ENCODE measurements at places on chromosomes 2 and 18.

GRCh38 chr2:36711741-36712314 is 15.3 kb downstream of the VIT start:
- no peak for DNase-seq

GRCh38 chr2:124585277-124585676 is 560.2 kb downstream of the CNTNAP5 start:
- no peak for DNase-seq

GRCh38 chr2:120237491-120237902 is 14.3 kb upstream of the TMEM185B start:
- DNase-seq, result peak; percentile 63

DNA sequence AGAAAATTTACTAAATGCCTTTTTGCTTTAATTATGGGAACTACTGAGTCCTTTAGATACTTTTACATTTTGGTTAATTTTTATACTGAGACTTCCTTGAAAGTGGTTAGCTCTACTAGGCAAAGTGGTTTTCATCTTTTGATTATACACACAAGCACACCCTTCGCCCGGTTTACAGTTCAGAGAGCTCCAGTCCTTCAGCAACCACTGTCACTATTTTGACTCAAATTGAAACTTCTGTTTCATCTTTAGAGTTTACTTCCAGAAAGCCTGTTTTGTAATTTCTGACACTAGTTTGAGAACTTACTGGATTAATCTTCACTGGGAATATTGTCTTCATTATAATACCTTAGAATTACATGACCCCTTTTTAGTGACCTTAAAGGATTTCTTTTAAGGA is 140.3 kb upstream of the FOSL2 start:
- no peak for DNase-seq

- DNase-seq, result no peak
These were observed 471.0 kb upstream of the PIK3C3 start for GRCh38 chr18:41484069-41484468.

- DNase-seq, result no peak
These were observed 7.7 kb downstream of the CIAO1 start for GRCh38 chr2:96273763-96274162.

DNA sequence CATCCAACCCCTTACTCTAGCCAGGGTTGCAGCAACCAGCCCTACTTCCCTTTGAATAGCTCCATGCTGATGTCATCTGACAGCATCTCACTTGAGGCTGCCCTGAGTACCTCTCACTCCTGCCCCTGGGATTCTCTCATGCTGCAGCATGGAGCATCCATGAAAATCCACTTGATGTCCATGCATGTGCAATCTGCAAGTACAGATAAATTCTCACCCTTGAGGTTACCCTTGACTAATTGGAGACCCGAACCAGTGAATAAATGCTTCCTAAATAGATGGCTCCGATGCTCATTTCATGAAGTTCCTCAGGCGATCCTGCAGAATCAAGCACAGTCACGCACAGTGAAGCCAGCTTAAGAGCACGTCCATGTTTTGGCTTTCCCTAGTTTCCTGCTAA is 298.3 kb downstream of the RBM43 start:
- DNase-seq, result no peak

DNA sequence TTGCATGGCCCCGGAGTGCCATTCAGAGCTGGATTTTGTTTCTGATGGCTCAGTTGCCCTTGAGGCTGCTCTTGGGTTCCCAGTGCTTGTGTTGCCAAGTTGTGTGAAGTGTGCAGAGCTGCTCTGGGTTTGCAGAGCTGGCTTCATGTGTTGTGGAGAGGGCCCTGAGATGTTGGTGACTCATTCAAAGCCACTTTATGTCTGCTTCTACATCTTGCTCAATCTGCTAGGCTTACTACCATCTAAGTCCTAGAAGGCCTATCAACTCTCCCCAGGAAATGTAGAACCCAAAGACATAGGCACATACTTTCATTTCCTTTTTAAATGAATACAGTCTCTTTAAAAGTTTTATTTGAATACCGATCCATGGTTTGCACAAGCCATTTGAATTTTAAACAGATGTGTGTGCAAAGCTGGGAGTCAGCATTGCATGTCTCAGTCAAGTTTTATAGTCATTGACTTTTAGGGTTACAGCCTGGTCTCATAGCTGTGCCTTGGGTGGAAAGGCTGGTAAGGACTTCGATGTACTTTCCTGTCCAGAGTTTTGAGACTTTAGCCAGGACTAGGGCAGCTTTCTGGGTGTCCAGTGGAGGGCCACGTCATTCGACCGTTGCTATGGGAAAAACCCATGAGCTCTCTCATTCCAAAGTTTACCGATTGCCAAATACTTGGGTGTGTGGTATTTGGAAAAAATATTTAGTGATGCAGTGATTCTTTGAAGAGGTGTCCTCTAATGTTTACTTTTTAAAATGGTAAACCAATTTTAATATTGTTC is 105.0 kb downstream of the LTBP1 start:
- peak; percentile 94 for DNase-seq

DNA sequence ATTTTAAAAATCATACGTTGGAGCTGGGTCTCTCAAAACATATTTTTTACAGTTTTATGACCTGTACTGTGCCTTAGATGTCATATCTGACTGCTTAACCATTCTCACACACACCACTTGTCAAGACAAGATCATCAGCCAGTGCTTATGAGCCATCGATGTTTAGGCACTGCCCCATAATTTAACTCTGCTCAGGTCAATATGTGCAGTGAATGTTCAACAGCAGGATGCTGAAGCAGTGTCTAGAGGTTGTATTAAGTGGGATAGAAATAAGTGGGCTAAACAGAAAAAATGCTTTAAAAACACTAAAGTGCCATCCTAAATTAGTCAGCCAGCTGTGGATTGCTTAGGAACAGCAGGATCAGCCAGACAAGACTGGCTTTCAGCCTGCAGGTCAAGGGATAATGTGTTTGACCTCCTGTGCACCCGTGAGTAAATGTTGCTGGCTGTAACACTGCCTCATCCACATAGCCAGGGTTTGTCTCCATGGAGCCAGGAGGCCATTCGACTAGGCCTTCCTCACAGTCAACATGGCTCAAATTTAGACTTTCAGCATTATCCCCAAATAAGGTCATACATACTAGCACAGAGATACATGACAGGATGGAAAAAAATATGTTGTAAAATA is 139.0 kb upstream of the NXPH2 start:
- no peak for DNase-seq

- DNase-seq, result no peak
These were observed 98.2 kb upstream of the FOSL2 start for GRCh38 chr2:28294451-28294850.

DNA sequence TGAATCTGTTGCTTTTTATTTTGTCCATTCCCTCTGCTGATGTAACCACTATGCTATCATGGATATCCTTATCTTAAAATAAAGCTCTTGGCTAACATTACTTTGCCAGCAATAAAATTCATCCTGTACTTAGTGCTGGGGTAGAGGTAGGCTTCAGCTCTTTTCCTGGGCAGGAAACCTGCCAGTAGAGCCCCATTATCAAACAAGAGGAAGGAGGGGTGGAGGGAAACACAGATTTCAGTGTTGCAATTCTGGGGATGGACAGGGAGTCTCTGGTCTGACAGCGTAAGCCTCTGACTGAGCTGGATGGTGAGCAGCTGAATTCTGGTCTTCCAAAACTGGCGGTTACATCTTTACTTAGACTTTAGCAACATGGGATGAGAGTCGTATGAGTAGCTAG is 47.5 kb downstream of the CASP8 start:
- DNase-seq, result no peak

- DNase-seq, result peak; percentile 8
These were observed 135.4 kb downstream of the ABCA12 start for GRCh38 chr2:215003001-215003400.

GRCh38 chr2:235234736-235235135 is 259.1 kb upstream of the AGAP1 start:
- peak; percentile 13 for DNase-seq

- no peak for DNase-seq
These were observed 499.4 kb downstream of the GALR1 start for GRCh38 chr18:77749089-77749488.

DNA sequence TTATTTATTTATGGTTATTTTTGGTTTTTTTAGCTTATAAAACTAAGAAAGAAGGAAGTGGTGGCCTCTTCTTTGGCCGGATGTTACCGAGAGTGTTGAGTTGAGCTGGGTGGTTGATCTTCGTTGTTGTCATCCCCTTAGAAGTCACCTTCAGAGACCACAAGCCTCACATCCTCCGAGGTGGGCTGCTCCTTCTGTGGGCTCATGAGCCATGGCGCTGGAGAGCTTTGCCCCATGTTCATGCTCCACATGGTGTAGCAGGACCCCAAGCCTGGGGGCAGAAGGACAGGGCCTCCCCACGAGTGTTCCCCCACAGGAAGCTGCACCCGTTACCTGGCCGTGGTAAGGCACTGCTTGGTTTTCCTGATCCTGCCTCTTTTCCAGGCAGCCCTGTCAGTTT is 23.4 kb downstream of the SNTG2 start:
- DNase-seq, result no peak

DNA sequence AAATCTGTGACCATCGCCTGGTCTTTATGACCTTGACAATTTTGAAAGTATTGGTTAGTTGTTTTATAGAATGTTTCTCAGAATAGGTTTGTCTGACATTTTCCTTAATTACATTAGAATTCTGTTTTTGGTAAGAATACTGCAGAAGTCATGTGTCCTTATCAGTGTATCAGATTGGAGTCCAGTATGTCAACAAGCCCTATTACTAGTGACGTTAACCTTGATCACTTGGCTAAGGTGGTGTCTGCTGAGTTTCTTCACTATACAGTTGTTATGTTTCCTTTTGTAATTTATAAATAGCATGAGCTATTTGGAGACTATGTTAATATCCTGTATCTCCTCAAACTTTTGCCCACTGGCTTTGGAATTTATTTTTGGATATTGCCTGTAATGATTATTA is 10.8 kb upstream of the IL36G start:
- no peak for DNase-seq

GRCh38 chr18:2706903-2707302 is 51.4 kb downstream of the SMCHD1 start:
- DNase-seq, result no peak

GRCh38 chr2:15841776-15842560 is 98.4 kb upstream of the MYCN start:
- DNase-seq, result no peak

- DNase-seq, result peak; percentile 3
These were observed 249.3 kb downstream of the ZNF521 start for GRCh38 chr18:25102662-25103061.

- DNase-seq, result no peak
These were observed 34.2 kb downstream of the RAB10 start for GRCh38 chr2:26067980-26068507.

DNA sequence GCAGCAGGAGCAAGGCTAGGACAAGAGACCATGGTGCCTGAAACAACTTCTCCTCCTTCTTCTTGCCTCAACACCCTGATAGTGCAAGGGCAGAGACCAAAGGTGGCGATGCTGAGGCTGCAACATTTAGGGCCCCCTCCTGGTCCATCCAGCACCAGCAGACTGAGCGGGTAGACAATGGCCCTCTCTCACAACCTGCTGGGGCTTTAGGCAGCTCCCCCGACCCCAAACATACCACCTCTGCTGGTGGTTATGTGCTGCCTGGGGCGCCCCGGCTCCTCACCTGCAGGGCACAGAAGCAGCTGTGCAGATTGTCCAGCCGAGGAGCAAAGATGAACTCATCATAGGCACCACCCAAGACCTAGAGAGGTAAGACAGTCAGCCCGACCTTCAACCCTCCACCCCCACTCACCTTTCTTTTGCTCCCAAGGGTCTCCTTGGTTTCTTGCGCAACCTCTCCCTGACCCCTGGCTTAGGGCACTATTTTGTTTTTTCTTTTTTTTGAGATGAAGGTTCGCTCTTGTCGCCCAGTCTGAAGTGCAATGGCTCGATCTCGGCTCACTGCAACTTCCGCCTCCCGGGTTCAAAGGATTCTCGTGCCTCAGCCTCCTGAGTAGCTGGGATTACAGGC is 3.5 kb downstream of the DNPEP start:
- DNase-seq, result no peak

- DNase-seq, result no peak
These were observed 159.0 kb downstream of the ANTXR1 start for GRCh38 chr2:69171897-69172525.

GRCh38 chr2:181461056-181461997 is 4.1 kb downstream of the ITGA4 start:
- DNase-seq, result no peak

- no peak for DNase-seq
These were observed 35.9 kb downstream of the PTGR3 start for GRCh38 chr18:75173125-75173432.

- DNase-seq, result no peak
These were observed 96.2 kb downstream of the RAD51AP2 start for GRCh38 chr2:17422061-17422460.

GRCh38 chr2:236998758-236999157 is 86.9 kb upstream of the COPS8 start:
- no peak for DNase-seq

DNA sequence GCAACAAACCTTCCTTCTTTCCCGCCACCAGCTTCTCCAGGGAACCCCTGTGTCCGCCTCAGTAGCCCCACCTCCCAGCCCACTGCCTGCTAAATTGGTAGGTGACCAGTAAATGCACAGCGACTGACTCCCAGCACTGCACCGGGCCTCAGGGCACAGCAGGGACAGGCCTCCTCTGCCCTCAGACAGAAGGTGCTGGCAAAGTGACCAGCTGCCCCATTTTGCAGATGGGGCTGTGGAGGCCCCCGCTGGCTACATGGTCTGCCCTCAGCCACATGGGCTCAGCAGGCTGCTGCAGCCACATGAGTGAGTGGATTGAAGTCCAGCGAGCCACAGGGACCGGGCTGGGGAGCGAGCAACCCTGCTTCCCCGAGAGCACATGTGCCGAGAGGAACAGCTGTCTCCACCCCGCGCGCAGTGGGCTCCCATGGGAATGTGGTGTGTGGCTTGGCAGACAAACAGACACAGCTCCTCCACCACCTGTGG is 7.8 kb upstream of the NPPC start:
- DNase-seq, result peak; percentile 52

DNA sequence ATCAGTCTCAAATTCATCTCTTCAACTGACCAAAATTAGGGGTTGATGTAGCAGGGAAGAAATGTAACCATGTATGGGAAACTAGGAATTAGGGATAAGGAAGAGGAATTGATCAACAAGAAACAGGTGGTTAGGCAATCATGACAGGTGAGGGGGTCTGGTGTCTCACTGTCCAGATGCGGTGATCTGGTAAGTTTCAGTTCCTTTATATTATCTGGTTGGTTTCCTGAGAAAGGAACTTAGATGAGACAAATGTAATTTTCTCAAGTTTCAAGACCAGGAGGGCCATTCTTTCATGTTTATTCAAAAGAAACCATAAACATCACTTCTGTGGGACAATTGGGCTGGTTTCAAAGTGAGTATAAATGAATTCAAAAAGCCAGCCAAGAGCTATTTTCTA is 306.2 kb upstream of the KCNJ3 start:
- DNase-seq, result no peak

DNA sequence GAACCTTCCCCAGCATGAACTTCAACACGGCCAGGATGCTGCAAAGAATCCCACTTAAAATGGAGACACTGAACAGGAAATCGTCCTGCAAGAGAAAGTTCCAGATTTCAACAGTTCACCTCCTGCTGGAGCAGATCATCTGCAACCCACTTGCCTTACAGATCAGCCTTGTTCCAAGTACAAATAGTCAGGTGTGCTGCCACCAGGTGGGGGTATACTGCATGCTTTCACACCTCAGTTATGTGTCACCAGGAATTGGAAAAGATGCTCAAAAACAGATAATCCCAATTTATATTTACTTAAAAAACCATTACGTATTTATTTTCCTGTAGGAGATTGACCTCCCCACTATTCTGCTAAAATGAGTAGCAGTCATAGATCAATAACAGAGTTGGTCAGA is 212.3 kb downstream of the MGAT5 start:
- no peak for DNase-seq

Data from AG10803 (cell line).